ENCODE measurements at places on chromosomes 6 and 20.

GRCh38 chr6:34276881-34277762 is 28.3 kb upstream of the SMIM29 start:
- no peak for DNase-seq

GRCh38 chr6:20129290-20130088 is 82.8 kb downstream of the MBOAT1 start:
- no peak for DNase-seq

DNA sequence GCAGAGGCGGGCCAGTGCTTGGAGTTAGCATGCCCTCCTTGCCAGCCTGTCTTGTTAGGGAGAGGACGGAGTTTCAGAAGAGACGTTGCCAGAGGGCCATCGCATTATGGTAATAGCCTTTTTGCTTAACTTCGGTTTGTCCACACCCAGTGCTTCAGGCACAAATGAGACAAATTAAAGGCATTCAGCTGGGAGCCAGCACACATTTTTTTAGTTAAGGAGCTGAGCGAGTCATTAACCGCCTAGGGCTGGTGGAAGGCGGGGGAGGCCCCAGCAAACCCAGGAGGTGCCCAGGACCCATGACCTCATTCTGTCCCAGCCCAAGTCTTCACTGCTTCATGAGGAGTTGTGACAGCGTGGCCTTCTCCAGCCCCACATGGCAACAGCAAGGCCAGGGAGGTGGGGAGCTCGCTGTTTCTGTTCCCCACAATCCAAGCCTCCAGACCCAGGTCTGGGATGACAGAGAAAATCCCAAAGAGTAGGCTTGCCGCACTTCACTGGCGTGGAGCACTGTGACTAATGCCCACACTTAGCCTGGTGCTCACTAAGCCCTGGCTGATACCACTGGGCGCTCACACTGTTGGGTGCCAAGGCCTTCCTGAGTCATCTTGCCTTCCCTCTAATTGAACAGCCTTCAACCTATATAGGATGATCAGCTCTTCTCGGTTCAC is 237.1 kb downstream of the ANKRD60 start:
- DNase-seq = peak; percentile 48

- peak; percentile 82 for DNase-seq
These were observed 107.7 kb upstream of the PRND start for GRCh38 chr20:4613718-4614620.

- DNase-seq = no peak
These were observed 223.8 kb downstream of the HAO1 start for GRCh38 chr20:7716286-7716972.

- no peak for DNase-seq
These were observed 21.7 kb upstream of the RANBP9 start for GRCh38 chr6:13733178-13733887.

- no peak for DNase-seq
These were observed 2.3 kb downstream of the FKBP5 start for GRCh38 chr6:35686436-35686835.

DNA sequence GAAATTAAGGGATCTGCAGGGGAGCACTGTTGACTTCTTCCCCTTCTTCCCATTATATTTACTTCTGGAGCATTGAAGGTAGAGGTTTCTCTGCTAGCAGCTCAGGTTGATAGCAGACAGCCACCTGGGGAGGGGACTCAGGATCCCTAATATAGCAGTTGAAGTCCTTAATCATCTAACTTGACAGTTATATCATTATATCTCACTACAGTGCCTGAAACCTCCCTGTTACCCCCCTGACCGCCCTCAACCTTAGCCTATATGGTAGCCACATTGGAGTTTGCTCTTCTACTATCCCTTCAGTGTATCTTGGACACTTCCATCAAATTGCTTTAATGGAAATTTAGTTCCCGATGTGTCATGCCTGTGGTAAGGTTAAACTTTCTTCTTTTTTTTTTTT is 7.0 kb downstream of the RALGAPB start:
- no peak for DNase-seq

DNA sequence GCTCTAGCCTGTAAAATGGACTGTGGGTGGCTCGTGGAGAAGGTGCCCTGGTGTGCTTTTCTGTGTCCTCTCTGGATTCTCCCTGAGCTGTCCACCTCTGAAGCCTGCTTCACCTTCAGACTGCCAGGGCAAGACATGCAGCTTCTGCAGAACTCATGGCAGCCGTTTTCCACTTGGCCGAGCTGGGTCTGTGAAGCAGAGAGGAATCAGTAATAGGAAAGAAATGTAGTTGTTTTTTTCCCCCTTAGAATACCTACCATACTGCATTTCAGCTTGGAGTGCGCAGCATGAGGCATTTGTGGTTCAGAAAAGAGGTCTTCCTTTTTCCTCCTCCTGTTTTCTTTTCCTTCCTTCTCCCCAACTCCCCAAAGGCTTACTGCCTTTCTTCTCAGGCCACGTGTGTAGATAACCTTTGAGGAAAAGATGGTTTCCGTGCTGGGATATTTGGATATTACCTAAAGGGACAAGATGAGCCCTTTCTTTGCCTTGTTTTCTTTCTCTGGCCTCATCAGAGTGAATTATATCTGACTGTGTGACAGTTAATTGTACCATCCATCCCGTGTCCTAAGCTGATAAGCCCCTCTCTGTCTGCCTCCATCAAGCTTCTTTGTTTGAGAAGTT is 39.4 kb downstream of the RREB1 start:
- no peak for DNase-seq

DNA sequence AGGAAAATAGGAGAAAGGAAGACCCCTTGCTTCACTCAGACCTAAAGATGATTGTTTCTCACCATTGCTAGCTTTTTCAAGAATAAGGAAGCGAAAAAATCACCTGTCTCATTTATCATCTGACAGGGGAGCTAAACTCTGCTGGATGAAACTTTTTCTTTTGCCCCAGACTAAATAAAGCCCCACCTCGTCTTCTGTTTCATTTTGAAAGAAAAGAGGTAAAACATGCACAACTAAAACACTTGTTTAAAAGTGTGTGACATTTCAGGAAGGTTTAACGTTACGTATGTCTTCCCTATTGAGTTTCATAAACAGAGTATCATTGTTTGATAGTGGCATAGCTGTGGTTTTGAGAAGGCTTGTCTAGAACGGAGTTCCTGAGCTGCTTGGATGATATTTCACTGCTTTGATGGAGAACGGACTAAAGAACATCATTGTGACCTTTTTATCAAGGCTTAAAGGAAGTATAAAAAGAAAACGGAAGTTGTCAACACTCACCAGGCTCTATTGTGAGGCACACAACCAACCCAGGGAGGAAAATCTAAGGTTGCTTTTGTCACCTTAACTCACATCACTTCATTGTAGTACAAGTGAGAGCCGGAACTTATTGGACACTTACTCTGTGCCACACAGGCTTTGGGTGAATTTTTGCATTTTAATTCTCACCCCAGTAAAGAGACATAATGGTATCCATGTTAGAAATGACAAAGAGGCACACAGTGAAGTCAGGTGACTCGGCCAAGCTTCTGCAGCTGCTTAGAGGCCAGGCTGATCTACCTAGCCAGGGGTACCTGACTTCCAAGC is 29.5 kb downstream of the TSHZ2 start:
- DNase-seq = peak; percentile 49

- no peak for DNase-seq
These were observed 10.2 kb upstream of the SLC22A3 start for GRCh38 chr6:160337991-160338390.

DNA sequence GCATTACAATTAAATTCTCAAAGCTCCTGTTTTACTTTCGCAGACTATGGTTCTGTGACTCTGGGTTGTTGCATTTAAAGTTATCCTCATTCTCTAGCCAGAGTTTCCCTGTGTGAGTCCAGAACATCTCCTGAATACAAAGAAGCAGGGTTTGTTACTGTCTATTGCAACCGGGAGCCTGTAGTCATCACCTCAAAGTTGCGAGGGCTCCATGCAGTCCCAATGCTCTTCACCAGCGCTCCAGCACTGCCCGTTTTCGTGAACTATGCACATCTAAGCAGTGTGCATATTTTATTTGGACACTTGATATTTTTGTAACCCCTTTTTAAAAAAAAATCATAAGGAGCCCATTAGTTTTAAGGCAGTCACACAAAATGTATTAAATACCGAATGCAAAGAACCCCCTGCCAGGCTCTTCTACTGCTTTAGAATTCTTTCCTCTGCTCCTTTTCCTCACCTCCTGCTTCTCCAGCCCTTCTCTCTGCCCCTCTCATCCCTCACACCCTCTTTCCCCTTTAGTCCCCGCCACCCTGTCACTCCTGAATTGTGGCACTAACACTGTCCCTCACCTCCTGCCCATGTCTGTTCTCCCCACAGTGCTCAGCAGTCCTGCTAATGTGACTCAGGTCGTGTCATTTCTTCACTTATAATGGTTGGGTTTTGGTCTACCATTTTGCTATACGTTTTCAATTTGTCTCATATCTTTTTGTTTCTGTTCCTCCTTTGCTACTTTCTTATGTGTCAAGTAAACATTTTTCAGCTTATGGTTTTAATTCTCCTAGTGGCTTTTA is 1.1 kb upstream of the HLA-C start:
- DNase-seq = peak; percentile 59

- DNase-seq = no peak
These were observed 117.4 kb upstream of the ARID1B start for GRCh38 chr6:156659822-156660198.

GRCh38 chr20:24598996-24599395 is 129.6 kb downstream of the SYNDIG1 start:
- no peak for DNase-seq

DNA sequence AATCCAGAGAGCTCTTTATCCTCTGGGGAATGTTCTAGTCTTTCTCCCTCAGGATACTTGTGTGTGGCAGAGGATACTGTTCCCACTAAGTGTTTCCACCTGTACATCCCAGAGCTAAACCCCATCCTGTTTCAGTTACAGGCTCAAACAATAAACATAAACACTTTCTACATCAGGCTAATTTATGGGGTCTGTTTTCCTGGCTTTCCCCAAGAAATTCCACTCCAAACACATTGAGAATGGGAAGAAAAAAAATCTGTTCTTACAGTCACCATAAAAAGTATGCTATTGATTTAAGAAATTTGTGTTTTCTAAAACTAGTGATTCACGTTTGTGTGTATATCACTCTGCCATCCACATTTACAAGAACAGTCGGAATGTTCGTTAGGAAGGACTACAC is 293.9 kb upstream of the FOXQ1 start:
- DNase-seq = no peak

DNA sequence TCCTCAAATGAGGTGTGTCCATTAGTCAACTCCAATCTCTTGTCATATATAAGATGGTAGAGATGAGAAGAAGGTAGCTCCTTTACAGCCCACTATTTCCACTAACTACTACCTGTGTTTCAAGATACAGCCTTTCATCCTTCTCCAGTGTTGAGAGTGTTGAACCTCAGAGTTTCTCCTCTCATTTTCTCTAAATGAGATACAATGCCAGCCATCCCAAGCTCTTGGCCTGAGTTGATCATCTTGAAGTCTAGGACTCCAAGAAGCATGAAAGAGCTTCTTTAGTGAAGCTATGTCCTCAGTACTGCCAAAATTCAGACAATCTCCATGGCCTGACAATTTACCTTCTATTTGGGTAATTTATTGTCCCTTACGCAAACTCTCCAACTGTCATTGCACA is 548 bp upstream of the HLA-DRA start:
- no peak for DNase-seq

DNA sequence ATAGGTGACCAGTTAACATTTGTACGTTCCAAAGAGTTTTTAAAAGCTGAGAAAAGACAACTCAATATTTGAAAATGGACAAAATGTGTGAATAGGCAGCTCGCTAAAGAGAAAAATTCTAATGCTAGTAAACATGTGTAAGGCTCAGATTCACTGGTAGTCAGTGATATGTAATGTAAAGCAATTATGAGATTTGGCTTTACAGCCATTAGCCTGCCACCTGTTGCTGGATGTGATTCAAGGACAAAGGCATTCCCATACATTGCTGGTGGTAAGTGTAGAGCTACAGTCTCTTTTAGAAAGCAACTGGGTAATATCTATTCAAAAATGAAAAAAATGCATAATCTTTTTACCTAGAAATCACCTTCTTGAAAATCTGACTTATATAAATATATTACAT is 114.3 kb downstream of the COL19A1 start:
- no peak for DNase-seq

GRCh38 chr6:35093118-35093445 is 48.1 kb downstream of the TCP11 start:
- no peak for DNase-seq

DNA sequence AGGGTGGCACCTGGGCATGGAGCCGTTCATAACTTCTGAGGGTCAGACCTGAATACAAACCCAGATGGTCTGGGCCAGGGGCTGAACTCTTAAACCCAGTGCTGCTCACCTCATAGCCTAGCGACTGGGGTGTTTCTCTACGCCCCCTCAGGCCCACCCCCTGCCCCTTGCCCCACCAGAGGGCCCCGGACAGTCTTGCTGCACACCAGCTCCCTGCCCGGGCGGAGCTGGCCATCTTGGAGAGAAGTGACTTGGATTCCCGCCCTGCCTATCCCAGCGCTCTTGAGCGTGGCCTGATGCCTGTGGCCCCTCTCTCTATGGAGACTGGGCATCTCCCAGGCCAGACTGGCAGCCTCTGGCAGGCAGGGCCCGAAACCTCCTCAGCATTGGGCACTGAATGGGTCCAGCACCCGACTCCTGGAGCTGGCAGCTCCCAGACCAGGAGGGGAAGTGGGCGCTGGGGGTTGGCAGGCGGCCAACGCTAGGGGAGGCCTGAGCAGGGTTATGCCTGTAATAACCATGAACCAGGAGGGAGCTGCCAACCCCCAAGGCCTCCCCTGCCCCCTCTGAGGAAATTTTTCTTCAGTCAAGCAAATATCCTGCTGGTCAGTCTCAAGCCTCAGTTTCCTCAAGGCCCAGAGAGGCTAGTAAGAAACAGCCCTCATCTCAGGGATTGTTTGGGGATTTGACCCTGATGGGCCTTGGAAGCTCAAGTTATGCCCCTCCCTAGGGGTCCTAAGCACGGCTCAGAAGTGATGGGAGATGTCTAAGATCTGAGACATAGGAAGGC is 169.5 kb downstream of the VEGFA start:
- no peak for DNase-seq

- no peak for DNase-seq
These were observed 301.6 kb upstream of the ADGRB3 start for GRCh38 chr6:68333442-68333841.

DNA sequence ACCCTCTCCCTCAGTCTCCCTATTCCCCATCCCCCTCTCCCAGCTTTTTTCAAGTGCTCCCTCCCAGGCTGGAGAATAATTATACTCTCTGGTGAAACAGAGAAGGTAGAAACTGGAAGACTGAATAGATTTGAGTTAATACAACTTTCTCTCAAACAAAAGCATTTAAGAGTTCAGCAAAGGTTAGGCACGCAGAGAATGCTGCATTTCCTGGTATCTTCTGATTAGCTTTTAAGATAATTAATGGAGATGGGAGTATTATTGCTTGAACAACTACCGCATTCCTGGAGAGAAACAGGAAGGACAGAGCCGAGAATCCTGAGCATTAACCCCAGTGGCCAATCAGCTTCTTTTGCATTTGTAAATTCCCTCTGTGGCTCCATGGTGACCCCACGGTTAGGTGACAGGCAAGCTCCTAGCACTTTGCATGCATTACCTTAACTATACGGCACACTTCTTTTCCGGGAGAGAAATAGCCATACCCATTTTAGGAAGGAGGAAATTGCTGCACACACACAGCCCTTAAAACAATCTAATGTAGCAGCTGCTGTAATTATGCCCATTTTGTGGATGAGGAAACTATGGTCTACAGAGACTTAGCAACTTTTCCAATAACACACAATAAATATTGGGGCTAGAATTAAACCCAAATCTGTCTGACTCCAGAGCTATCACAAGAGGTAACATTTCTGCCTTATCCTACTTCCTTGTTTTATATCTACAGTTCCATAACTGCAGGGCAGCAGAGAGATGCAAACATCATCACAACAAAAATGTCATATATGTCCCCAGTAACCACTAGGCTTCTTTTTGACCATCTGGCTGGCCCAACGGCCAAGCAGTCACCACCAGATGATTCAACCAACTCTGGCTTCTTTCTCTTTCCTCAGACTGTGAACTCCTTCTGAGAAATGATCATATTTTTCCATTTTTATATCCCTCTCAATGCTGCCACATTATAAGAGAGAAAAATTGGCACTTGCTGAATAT is 169.9 kb downstream of the CD24 start:
- DNase-seq = no peak

All from activated CD4-positive, alpha-beta T cell treated with anti-CD3 and anti-CD28 coated beads for 36 hours (primary cell).